Psoas muscle (tissue), 8 donors: ENCODE measurements at places on chromosomes 4 and X. TPM values are rescaled to one million over a fixed set of nuclear protein-coding genes. Genes with fewer than 3 reads are reported as not detected.

Gene CTAG1A
- not detected for total RNA-seq

Gene CENPVL2
- not detected for total RNA-seq

Gene GRID2
- not detected for total RNA-seq

Gene MAGEA3
- total RNA-seq, result not detected

Gene GAGE12G
- total RNA-seq, result not detected

Gene ZFYVE28
- total RNA-seq, result 6.5 TPM

Gene MSANTD1
- total RNA-seq, result 0.87 TPM

Gene ZNF711
- 0.75 TPM for total RNA-seq

Gene IL2RG
- 1.5 TPM for total RNA-seq

Gene WDR19
- 6.6 TPM for total RNA-seq

Gene BTC
- not detected for total RNA-seq

Gene PPP4R3C
- total RNA-seq, result not detected

Gene SLC16A2
- 1.7 TPM for total RNA-seq

Gene KCNE5
- not detected for total RNA-seq

Gene KLHL4
- total RNA-seq, result 1.4 TPM

Gene OTUD6A
- not detected for total RNA-seq

Gene GPR50
- not detected for total RNA-seq

Gene TMEM35A
- total RNA-seq, result 0.17 TPM

Gene TEC
- 1.5 TPM for total RNA-seq

Gene MAGEB4
- not detected for total RNA-seq

Gene ADAMTS3
- total RNA-seq, result 0.15 TPM

Gene KIAA1210
- total RNA-seq, result not detected

Gene SERTM2
- total RNA-seq, result not detected

Gene ZNF518B
- total RNA-seq, result 17.2 TPM

Gene BEX1
- not detected for total RNA-seq

Gene CHIC1
- total RNA-seq, result 6.6 TPM

Gene RAB41
- not detected for total RNA-seq

Gene TMEM131L
- total RNA-seq, result 21.2 TPM

Gene KIT
- total RNA-seq, result 2.1 TPM

Gene ADAM29
- not detected for total RNA-seq

Gene ZDHHC15
- total RNA-seq, result 0.46 TPM

Gene TRAM1L1
- total RNA-seq, result 0.11 TPM

Gene DOK7
- 47.5 TPM for total RNA-seq

Gene SLC7A11
- total RNA-seq, result not detected

Gene SLC2A9
- 0.71 TPM for total RNA-seq

Gene PSMD10
- 18.3 TPM for total RNA-seq

Gene SPANXC
- not detected for total RNA-seq

Gene RRH
- 0.36 TPM for total RNA-seq

Gene GLUD2
- 0.54 TPM for total RNA-seq

Gene MAGEA9B
- total RNA-seq, result not detected

Gene IL2
- not detected for total RNA-seq
